ENCODE measurements at places on chromosomes 6 and 20. TPM values are rescaled to one million over a fixed set of nuclear protein-coding genes. Genes with fewer than 3 reads are reported as not detected.
A peak's percentile ranks its signal among the peaks of the same experiment; 100 is the strongest.

DNA sequence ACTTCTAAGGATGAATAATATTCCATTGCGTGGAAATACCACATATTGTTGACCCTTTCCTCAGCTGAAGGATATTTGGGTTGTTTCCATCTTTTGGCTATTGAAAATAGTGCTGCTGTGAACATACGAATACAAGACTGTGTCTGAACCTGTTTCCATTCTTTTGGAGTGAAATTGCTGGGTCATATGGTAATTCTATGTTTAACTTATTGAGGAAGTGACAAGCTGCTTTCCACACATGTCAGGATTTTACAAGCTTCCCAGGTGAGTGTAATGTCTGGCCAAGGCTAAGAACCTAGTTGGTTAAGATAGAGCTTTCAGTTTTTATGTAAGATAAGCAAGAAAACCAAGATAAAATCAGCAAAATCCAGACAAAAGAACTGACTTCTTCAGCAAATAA is 48.8 kb downstream of the PPP1R3G start:
- H3K27me3 ChIP-seq, result no peaks in the 10 kb centered on the region
- H3K4me3 ChIP-seq, result no peak overlapping the region
- H3K4me1 ChIP-seq, result no peaks in the 10 kb centered on the region
- H3K36me3 ChIP-seq, result no peaks in the 10 kb centered on the region

GRCh38 chr6:113524826-113525225 is 332.3 kb upstream of the MARCKS start:
- H3K4me1 ChIP-seq, result no peaks in the 10 kb centered on the region
- H3K27ac ChIP-seq, result no peak overlapping the region
- no peaks in the 10 kb centered on the region for H3K27me3 ChIP-seq
- no peaks in the 10 kb centered on the region for H3K36me3 ChIP-seq

SLC16A10 gene
- total RNA-seq, result 26.6 TPM

NKX2-4 gene
- not detected for total RNA-seq

MAFB gene
- total RNA-seq, result 4.4 TPM

- no peak for DNase-seq
- no peaks in the 10 kb centered on the region for H3K27me3 ChIP-seq
- peaks cover 9% of the 10 kb centered on the region for H3K4me1 ChIP-seq
- no peak overlapping the region for H3K4me3 ChIP-seq
- H3K36me3 ChIP-seq, result no peaks in the 10 kb centered on the region
- no peak overlapping the region for H3K27ac ChIP-seq
These were observed 5.6 kb upstream of the MAN1A1 start for GRCh38 chr6:119355157-119355556.

FNDC1 gene
- not detected for total RNA-seq

- no peak overlapping the region for H3K27ac ChIP-seq
- H3K4me1 ChIP-seq, result peaks cover 5% of the 10 kb centered on the region
- no peak for DNase-seq
- no peaks in the 10 kb centered on the region for H3K36me3 ChIP-seq
- no peaks in the 10 kb centered on the region for H3K27me3 ChIP-seq
These were observed 2.8 kb downstream of the KCNQ5 start for GRCh38 chr6:72624557-72625160.

FAM110A gene
- 23.4 TPM for total RNA-seq

GRCh38 chr6:16277101-16277981 is 39.0 kb downstream of the GMPR start:
- no peak for DNase-seq
- H3K36me3 ChIP-seq, result no peaks in the 10 kb centered on the region
- no peak overlapping the region for H3K27ac ChIP-seq
- no peak overlapping the region for H3K4me3 ChIP-seq
- no peaks in the 10 kb centered on the region for H3K27me3 ChIP-seq
- H3K4me1 ChIP-seq, result no peaks in the 10 kb centered on the region

DNA sequence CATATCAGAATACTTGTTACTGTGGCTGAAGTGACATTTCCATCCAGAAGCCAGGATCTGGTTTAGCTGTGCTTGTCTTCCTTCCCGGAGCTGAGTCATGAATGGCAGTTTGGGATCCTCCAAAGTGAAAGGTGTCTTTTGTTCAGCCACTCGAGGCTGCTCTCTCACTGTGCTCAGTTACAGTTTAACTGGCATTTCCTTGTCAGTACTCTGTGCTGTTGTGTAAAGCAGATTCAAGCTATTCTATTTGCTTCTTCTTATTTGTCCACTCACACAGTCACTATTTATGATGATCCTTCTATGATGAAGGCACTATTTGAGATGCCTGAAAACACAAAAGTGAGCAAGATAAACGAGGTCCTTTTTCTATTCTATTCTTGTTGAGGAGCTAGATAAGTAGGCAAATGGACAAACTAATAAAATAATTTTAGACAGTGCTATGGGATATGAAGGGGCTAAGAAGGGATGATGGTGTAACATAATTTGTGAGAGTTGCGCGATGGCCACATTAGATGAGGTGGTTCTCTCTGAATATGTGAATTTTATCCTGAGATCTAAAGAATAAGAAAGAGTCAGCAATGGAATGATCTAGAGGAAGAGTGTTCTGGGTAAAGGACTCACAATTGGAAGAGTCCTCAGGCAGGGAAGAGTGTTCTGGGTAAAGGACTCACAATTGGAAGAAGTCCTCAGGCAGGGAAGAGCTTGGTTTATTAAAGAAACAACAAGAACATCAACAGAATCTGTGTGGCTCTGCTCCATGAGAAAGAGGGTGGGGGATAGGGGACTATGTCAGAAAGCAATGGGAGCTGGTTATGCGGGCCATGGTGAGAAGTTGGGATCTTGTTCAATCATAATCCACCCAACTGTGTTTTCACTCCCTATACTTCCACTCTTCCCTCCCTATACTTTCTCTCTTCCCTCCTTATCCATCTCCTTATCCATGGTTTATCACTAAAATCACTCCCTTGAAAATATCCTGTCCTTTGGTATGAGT is 40.1 kb downstream of the CYP24A1 start:
- H3K27ac ChIP-seq, result no peak overlapping the region
- no peaks in the 10 kb centered on the region for H3K27me3 ChIP-seq
- no peak for DNase-seq
- no peaks in the 10 kb centered on the region for H3K4me1 ChIP-seq
- H3K36me3 ChIP-seq, result no peaks in the 10 kb centered on the region
- H3K4me3 ChIP-seq, result no peak overlapping the region

GUCA1A gene
- not detected for total RNA-seq

TMC2 gene
- not detected for total RNA-seq

DNA sequence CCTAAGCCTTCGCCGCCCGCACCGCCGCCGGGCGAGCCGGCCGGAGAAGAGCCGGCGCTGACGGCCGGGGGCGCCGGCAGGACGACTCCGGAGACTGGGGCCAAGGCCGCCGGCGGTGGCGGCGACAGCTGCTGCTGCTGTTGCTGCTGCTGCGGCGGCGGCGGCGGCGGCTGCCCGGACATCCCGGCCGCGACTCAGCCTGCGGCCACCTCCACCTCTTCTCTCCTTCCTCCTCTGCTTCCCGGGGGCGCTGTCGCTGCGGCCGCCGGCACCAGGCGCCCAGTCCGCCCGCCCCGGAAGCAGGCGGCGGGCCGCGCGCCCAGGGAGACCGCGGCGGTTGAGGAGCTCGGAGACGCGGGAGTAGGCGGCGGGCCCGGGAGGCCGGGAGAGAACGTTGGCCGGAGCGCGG is 307 bp downstream of the RANBP9 start:
- peak overlapping the region; percentile 77 for H3K27ac ChIP-seq
- no peaks in the 10 kb centered on the region for H3K36me3 ChIP-seq
- H3K27me3 ChIP-seq, result no peaks in the 10 kb centered on the region
- peaks cover 15% of the 10 kb centered on the region for H3K4me1 ChIP-seq
- no peak overlapping the region for H3K4me3 ChIP-seq
- DNase-seq, result no peak

GRCh38 chr6:39378175-39378959 is 55.9 kb upstream of the KCNK16 start:
- H3K27ac ChIP-seq, result no peak overlapping the region
- H3K36me3 ChIP-seq, result no peaks in the 10 kb centered on the region
- H3K27me3 ChIP-seq, result no peaks in the 10 kb centered on the region
- no peaks in the 10 kb centered on the region for H3K4me1 ChIP-seq
- no peak for DNase-seq

TASP1 gene
- total RNA-seq, result 10.6 TPM

GRCh38 chr20:16479666-16480065 is 93.6 kb downstream of the KIF16B start:
- no peaks in the 10 kb centered on the region for H3K36me3 ChIP-seq
- H3K27ac ChIP-seq, result no peak overlapping the region
- DNase-seq, result no peak
- H3K4me3 ChIP-seq, result no peak overlapping the region
- no peaks in the 10 kb centered on the region for H3K27me3 ChIP-seq

All from naive thymus-derived CD4-positive, alpha-beta T cell (primary cell).